Right ventricle myocardium superior (tissue), 1 donor: ENCODE measurements at places on chromosomes 12 and 14. TPM values are rescaled to one million over a fixed set of nuclear protein-coding genes. Genes with fewer than 3 reads are reported as not detected.

GRCh38 chr14:32809255-32809654 lies 129.4 kb upstream of the NPAS3 start:
- DNase-seq = no peak

Gene SRRM4
- 0.30 TPM for total RNA-seq

Gene RILPL2
- 1.9 TPM for total RNA-seq

DNA sequence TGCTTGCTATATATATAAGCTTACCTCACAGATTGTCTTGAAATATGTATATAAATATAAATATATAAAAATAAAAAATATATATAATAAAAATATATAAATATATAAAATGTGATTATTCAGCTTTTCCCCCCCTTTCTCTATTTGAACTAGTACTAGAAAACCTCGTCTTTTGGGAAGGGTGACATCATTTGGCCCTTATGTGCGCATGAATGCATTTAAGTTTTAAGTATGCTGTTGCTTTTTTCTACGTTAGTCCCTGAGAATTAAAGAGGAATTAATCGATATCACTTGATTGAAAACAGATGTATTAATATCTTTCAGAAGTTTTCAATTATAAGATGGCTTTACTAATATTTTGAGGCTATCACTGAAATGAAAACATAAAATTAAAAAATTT lies 69.9 kb downstream of the RAD51B start:
- no peak for DNase-seq

Gene DNAI7
- total RNA-seq = 1.7 TPM

Gene LRRC23
- 8.2 TPM for total RNA-seq

DNA sequence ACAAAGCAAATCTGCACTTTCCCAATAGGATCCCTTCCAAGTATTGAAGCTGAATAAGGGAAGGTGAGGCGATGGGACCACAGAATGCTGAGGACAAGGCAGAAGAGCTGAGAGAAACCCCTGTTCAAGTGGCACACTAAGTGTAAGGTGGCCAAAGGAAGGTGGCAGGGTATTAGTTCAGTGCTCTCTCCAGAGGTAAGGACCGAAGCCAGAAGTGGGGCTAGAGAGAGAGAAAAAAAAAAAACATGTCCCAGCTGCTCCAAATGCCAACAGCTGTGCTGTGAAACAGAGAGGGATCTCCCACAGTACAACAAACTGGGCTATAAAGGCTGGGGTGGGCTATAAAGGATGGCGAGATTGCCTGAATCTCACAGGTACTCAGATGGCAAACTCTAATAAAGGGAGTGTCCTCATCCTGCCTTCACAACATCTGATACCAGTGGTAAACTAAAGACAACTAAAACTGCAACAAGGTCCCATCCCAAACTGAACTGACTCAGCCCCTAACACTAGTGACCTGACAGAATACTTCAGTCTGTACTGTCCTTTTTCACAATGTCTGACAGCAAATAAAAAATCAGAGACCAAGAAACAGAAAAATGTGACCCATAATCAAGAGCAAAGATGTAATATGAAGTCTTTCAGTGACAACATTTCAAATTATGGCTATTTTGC lies 47.9 kb downstream of the CDK17 start:
- no peak for DNase-seq

Gene STYK1
- not detected for total RNA-seq

Gene HOXC12
- total RNA-seq = not detected

Gene ADAM21
- 0.48 TPM for total RNA-seq

GRCh38 chr12:6215120-6215807 lies 15.1 kb downstream of the CD9 start:
- no peak for DNase-seq

Gene CNTN1
- 0.46 TPM for total RNA-seq

DNA sequence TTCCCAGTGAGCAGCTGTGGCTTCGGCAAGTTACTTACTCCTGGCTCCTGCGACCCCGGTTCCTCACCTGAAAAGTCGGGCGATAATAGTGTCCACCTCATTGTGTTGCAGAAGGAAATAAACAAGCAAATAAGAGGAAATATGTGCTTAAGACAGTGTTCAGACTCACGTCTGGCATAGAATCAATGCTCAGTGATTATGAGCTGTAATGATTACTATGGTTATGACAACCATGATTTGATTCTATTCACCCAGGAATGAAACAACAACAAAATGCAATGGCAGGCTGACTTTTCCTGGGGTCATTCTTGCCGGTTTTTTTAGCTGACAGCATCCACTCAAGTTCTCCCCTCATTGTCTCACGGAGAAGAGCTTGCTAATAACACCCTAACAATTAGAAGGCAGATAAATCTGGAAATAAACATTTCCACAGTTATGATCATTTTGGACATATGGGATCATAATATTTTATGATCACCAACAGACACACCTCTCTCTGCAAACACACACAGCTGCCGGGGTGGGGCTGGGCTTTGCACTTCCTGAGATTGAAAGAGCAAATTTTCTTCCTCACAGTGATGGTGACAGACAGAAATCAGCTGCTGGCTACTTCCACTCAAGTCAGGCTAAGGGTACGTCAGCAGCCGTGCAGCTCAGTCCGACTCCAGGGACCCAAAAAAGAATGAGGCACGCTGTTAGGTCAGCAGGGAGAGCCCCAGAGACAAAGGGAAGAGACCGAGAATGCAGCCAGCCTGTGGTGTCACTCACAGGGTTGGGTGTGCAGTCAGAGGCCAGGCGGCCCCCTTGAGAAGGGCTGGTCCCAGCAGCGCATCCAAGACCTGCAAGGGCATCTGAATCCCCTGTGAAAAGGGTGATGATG lies 158.0 kb downstream of the RIMBP2 start:
- no peak for DNase-seq

Gene TAS2R42
- not detected for total RNA-seq

GRCh38 chr12:18468246-18469075 lies 207.1 kb downstream of the PIK3C2G start:
- no peak for DNase-seq

- no peak for DNase-seq
Measured at GRCh38 chr14:54845641-54846040, 57.0 kb downstream of the GCH1 start.

GRCh38 chr14:105475269-105476096 lies 862 bp downstream of the CRIP2 start:
- peak; percentile 71 for DNase-seq

Gene M6PR
- total RNA-seq = 88.2 TPM

Gene EML1
- total RNA-seq = 39.5 TPM

Gene FGF6
- not detected for total RNA-seq

Gene DEGS2
- total RNA-seq = not detected
